Temporal lobe (tissue), 4 donors: ENCODE measurements at places on chromosomes 5 and 9. TPM values are rescaled to one million over a fixed set of nuclear protein-coding genes. Genes with fewer than 3 reads are reported as not detected.

GZMA gene
- not detected for total RNA-seq

HRH2 gene
- 3.0 TPM for total RNA-seq

ZDHHC21 gene
- total RNA-seq = 36.4 TPM

PHF24 gene
- 25.6 TPM for total RNA-seq

GBA2 gene
- total RNA-seq = 47.9 TPM

FBXO10 gene
- total RNA-seq = 9.6 TPM

MPDZ gene
- 42.3 TPM for total RNA-seq

LECT2 gene
- total RNA-seq = not detected

IL5 gene
- not detected for total RNA-seq

PCDHGB5 gene
- 16.2 TPM for total RNA-seq

PKD2L2 gene
- under 0.01 TPM for total RNA-seq

THBS4 gene
- total RNA-seq = 1.2 TPM

STPG3 gene
- not detected for total RNA-seq

SCGB3A2 gene
- total RNA-seq = not detected

C5orf52 gene
- not detected for total RNA-seq

OR1J2 gene
- not detected for total RNA-seq

PSAT1 gene
- total RNA-seq = 41.6 TPM

FGF10 gene
- 1.7 TPM for total RNA-seq

NEUROG1 gene
- total RNA-seq = 0.49 TPM

TSSK1B gene
- not detected for total RNA-seq

FBLL1 gene
- total RNA-seq = 30.0 TPM

PTGES gene
- total RNA-seq = 2.0 TPM
